IMR-90 (cell line): ENCODE measurements at places on chromosomes 16 and 17. TPM values are rescaled to one million over a fixed set of nuclear protein-coding genes. Genes with fewer than 3 reads are reported as not detected.

ASGR2 gene
- not detected in 2 replicates for total RNA-seq

PERCC1 gene
- not detected in 2 replicates for total RNA-seq

GAST gene
- not detected in 2 replicates for total RNA-seq

USP6 gene
- total RNA-seq = not detected in 2 replicates

UNC13D gene
- total RNA-seq = under 0.01 TPM in 1 of 2 replicates, not detected in the other

KRT9 gene
- total RNA-seq = not detected in 2 replicates

EFNB3 gene
- total RNA-seq = 0.54 and 0.56 TPM in 2 replicates

OR3A2 gene
- not detected in 2 replicates for total RNA-seq

RNFT1 gene
- total RNA-seq = 18.3 and 22.2 TPM in 2 replicates

PSKH1 gene
- total RNA-seq = 10.3 and 11.5 TPM in 2 replicates

PPP1R1B gene
- not detected in 2 replicates for total RNA-seq

KLHL10 gene
- total RNA-seq = under 0.01 and 0.18 TPM in 2 replicates

SCARF1 gene
- 0.18 and 0.28 TPM in 2 replicates for total RNA-seq

TBX2 gene
- total RNA-seq = 20.1 and 23.6 TPM in 2 replicates

CIBAR2 gene
- total RNA-seq = 0.18 TPM in 1 of 2 replicates, not detected in the other

KRT16 gene
- total RNA-seq = not detected in 2 replicates

NPEPPS gene
- 54.1 and 73.9 TPM in 2 replicates for total RNA-seq

ZDHHC1 gene
- total RNA-seq = 1.7 and 2.0 TPM in 2 replicates

IL21R gene
- 0.72 and 0.83 TPM in 2 replicates for total RNA-seq
